ENCODE measurements at places on chromosomes 2 and 18. TPM values are rescaled to one million over a fixed set of nuclear protein-coding genes. Genes with fewer than 3 reads are reported as not detected.

Gene NCOA1
- total RNA-seq, result 9.9 TPM

Gene KCNIP3
- total RNA-seq, result 1.7 TPM

Gene COL3A1
- total RNA-seq, result 0.16 TPM

Gene COL5A2
- 73.8 TPM for total RNA-seq

Gene TUBB6
- total RNA-seq, result 196 TPM

Gene GULP1
- total RNA-seq, result 29.9 TPM

Gene RTTN
- 4.7 TPM for total RNA-seq

Gene RIT2
- total RNA-seq, result not detected

Gene PDK1
- total RNA-seq, result 3.0 TPM

Gene CNPPD1
- total RNA-seq, result 40.0 TPM

Gene NAT8
- total RNA-seq, result not detected

Gene LYG2
- 0.17 TPM for total RNA-seq

Gene PLGLB2
- total RNA-seq, result 0.16 TPM

Gene LHCGR
- total RNA-seq, result not detected

Gene EIF2B4
- total RNA-seq, result 58.4 TPM

Gene SCLY
- total RNA-seq, result 16.8 TPM

Gene HOXD13
- total RNA-seq, result 0.15 TPM

Gene OTOS
- total RNA-seq, result not detected

Gene TUBB8B
- not detected for total RNA-seq

Gene CTLA4
- total RNA-seq, result not detected

Gene MAP2
- total RNA-seq, result 0.40 TPM
